ENCODE measurements at places on chromosomes 3 and 15.

GRCh38 chr3:55698831-55699230, 211.7 kb upstream of the WNT5A start:
- DNase-seq = no peak

- DNase-seq = peak; percentile 66
These were observed 186.5 kb upstream of the LINGO1 start for GRCh38 chr15:77819048-77819850.

DNA sequence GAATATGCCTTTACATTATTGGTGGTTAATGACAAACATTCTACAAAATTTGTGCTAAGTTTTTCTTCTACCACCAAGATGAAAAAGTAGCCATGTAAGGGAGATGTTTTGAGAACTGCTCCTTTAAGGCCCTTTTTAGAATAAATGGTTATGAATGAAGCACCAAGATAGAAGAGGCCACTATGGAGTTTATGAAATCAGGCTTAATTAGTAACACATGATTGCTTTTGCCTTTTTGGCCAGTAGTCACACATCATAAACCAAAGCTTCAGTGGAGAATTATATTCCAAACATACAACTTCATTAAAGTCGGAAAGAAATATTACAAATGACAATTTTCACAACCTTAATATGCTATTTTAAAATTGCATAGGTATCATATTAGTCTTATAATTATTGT, 331.7 kb downstream of the RBMS3 start:
- no peak for DNase-seq

DNA sequence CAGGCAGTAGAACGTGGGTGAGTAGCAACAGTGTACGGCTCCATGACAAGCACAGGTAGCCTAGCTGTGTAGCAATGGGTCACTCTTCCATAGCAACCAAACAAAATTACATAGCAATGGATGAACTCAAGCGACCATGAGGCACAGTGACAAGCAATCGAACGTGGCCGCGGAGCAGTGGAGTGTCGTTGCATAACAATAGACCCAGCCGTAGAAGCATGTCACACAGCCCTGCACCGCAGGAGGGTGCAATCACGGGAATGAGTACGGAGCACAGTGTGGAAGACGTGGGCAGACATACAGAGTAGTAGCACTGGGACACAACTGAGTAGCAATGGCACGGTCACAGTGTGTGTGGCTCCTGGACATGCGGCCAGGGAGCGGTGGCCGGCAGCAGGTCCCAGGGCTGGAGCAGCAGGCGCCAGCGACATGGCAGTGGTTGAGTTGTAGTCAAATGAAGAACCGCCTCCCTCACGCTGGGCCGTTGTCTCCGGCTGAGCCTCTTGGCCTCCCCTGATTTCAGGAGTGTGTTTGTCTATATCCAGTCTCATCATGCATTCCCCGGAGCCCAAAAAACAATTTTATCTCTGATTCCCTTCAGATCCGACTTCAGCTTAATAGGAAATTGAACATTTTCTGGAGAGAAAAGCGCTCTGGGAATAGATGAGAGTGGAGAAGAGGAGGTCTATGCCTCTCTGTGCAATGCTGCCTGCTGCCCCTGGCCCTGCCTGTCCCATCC, 64.1 kb downstream of the CCDC33 start:
- DNase-seq = no peak

- DNase-seq = no peak
These were observed 871.5 kb downstream of the DIPK2A start for GRCh38 chr3:144843099-144843498.

DNA sequence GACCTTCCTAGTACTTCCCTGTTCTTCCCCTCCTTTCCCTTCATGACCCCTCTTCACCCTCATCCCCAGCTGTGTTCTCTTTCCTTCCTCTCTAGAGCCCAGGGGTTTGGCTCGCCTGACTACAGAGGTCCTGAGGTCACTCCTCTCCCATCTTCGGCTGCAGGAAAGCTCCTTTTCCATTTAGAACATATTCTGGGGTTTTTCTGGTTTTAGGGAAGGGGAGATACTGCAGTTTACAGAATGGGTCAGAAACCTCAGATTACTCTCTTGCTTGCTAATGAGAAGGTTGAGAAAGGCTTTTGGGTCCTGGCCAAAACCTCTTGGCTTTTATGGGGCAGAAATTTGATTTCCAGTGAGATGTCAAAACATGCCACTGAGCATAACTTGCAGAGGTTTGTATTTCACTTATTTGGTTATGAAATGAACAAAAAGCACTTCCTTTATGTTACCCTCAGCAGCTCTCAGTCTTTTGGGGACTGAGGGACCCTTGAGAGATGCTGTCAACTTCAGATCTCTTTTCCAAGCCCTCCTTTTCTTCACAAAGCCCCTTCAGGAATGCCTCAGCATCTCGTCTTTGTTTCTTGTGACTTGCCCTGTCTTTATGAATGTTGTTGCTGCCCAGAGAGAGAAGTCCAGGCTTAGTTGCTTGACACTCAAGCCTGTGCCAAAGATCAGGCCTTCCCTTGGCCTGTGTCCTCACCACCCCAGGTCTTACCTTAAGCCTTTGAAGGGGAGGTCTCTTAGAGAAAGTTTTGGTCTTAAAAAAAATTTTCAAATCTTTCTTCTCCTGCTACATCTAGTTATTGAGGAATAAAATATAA, 121.7 kb upstream of the TPM1 start:
- DNase-seq = no peak

DNA sequence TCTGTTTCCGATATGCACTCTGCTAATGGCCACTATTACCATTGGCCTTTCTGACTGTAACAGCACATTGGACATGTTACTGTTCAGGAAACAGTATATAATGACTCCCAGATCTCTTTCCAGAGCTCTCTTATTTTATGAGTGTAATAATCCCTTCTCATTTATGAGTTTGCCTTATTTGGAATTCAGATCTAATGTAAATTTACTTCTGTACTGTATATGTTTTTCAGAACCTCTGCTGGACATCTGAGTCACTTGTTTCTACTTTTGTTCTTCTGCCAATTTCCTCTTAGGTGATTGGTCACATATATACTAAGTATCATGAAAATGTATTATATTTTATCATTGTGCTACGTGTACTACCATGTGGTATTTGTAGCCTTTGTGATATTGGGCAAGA, 30.5 kb downstream of the RSRC1 start:
- DNase-seq = no peak

DNA sequence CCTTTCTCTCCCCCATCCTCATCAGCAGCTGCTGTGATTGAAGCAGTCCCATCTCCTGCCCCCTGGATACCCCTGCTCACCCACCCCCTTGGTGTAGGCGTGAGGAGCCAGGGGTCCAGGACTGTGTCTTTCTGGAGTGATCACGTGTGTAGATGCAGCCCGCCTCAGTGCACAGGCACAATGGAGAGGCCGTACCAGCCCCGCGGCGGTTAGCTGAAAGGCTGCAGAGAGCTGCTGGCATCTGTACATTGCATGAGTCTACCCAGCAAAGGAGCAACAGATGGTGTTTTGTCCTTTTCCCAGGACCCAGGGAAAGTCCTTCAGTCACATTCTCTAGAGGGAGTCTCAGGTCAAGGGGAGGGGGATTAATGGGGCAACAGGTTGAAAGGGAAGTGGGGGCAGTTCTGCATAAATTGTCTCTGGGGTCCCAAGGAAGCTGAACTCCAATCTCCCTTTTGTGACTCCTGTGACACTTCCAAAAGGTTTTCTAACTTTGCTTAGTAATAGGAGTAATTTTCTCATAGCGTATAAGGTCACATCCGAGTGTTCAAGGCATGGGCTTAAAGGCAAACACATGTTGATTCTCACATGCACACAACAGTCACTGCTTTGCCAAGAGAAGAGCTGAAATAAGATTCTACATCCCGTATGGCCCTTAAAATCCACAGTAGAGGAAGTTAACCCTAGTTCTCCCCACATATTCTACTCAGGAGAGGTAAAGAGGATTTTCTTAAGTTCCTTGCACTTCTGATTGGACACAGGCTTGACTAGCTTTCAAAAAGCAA, 7.1 kb downstream of the CSPG5 start:
- no peak for DNase-seq

DNA sequence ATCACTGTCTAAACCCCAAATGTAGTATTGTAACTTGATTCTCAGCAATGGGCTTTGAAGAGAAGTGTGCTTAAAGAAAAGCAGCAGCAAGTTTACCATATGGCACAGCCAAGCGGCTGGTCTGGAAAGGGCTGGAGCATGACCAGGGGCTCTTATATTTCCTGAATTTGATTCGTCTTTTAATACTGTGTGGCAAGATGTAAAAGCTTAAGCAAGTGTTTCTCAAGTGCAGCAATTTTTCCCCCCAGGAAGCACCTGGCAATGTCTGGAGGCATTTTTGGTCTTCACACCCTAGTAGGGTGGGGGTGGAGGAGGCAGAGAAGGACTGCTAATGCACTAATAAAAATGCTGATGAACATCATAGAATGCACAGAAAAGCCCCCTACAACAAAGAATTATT, 397.9 kb downstream of the NTRK3 start:
- no peak for DNase-seq

GRCh38 chr15:63368503-63368902, 13.1 kb downstream of the CA12 start:
- no peak for DNase-seq

GRCh38 chr3:31008994-31009393, 114.5 kb upstream of the GADL1 start:
- no peak for DNase-seq

DNA sequence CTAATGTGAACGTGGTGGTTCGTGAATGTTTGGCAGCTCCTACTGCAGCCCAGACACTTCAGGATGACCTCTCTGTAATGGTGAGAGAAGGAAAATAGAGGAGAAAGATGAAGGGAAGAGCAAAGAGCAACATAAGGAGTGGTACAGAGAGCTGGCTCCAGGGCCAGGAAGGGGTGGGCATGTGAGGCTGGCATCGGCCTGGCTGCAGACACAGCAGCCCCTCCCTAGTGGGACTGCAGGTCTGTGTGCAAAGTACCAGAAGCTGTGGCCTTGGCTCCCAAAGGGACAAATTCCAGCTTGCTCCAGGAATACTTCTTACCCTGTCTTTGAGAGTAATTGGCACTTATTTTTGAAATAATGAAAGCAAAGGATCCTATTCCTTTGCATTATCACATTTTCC, 10.0 kb downstream of the FSTL1 start:
- no peak for DNase-seq

DNA sequence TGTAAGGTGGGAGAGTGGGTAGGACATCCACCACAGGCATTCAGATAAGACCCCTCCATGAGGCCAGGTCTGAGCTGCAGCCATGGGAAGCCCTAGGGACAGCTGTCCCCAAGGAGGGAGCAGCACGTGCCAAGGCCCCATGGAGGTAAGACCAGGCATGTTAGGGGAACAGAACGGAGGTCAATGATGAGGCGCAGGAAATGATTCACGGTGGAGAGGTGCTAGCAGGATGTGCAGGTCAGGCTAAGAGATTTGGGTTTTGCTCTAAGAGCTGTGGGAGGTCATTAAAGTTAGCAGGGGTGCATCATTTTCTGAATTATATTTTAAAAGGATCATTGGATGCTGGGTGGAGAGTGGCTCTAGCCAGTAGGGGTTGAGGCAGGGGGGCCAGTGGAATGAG, 66.4 kb upstream of the SNRPA1 start:
- DNase-seq = no peak

- no peak for DNase-seq
These were observed 2.8 kb downstream of the MAGI1 start for GRCh38 chr3:66035763-66036477.

DNA sequence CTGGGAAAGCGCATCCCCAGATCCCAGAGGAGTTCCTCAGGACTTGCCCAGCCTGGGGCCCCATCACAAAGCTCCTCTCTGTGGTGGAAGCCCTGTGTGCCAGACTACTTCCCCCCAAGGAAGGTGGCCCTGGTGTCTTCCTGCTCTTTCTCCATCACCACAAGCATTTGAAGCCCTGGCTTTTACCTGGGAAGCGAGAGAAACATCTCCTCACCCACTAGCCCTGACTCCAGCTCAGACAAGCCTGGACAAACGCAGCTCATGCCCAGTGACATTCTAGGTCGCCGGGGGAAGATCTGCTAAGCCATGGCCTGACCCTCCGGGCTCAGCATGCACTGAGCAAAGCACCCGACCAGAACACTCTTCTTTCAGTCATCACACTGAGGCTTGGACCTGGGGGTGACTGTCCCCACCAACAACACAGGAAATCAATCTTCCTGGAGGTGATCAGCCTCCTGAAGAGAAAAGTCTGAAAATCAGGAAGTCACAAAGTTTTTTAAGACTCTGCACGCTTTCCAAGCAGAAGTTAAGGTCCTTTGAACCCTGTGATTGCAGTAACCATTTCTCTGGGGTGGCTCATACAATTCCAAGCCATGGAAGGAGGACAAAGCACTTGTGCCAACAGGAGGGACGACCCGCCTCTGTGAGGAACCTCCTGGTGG, 40.8 kb downstream of the KLHL25 start:
- no peak for DNase-seq

GRCh38 chr15:82150645-82151044, 104.8 kb upstream of the MEX3B start:
- no peak for DNase-seq

DNA sequence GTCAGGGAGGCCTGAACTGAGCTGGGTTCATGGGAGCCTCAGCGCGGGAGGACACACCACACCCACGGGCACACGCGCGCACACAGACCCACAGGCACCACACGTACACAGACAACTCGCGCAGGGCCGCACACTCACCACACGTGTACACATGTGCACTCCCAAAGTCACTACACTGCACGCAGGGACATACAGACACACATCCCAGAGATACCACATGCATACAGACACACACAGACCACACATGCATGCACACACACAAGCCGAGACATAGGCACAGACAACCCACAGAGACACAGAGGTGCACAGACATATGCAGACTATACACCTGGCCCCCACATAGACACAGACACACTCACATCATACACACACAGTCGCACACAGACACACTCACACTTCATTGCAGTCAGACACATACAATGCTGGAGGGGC, 1.1 kb upstream of the MGLL start:
- DNase-seq = no peak

- no peak for DNase-seq
These were observed 58.6 kb downstream of the QTRT2 start for GRCh38 chr3:114115143-114115542.

GRCh38 chr3:133574260-133574881, 885 bp downstream of the CDV3 start:
- peak; percentile 48 for DNase-seq

GRCh38 chr15:100723315-100723801, 121.0 kb downstream of the ASB7 start:
- DNase-seq = no peak

Data from HEK293T (cell line).